ENCODE measurements at places on chromosomes 7 and 10.

DNA sequence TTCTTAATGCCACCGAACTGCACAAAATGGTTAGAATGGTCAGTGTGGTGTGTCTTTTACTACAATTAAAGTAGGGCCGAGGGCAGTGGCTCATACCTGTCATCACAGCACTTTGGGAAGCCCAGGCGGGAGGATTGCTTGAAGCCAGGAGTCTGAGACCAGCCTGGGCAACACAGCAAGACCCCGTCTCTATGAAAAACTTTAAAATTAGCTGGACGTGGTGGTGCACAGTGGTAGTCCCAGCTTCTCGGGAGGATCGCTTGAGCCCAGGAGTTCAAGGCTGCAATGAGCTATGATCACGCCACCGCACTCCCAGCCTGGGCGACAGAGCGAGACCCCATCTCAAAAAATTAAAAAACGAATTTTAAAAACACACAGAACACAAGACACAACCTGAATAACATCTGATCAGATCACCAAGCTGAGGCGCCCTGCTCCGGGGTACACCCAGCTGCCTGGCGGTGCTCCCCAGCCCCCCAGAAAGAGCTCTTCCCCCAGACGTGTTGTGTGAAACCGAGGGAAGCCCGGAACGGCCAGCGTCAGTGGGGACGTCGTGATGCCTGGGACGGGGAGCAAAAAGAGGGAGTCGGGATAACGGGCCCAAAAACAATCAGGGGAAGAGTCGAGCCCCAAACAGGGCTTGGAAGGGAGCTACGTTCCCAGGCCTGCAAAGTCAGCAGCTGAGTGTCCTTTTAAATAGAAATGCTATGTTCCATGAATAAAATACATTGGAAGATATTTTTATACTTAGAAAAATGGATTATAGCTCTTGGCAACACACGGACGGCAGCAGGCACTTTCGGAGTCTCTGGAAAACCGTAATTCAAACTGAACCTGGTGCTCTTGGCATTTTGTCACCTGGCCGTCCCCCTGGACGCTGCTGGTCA is 80.7 kb upstream of the PDGFA start:
- DNase-seq: no peak

- no peak for DNase-seq
These were observed 39.8 kb upstream of the EPC1 start for GRCh38 chr10:32386623-32387260.

GRCh38 chr7:953547-954327 is 743 bp downstream of the ADAP1 start:
- no peak for DNase-seq

DNA sequence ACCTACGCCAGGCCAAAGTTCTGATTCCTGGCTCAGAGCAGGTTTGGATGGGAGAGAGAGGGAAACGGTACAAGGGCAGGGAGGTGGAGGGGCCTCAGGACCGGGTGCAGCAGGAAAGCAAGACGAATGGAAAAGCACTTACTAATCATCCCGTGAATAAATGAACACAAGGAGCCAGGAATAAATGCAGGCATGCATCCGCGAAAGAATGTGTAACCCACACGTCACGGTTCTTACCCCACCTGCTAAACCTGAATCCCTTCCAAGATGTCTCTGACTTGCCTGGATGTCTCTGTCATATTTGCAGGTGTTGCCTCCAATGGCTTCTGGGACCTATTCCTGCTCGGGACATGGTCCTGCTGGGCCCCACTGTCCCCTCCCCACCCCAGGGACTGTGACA is 335.2 kb upstream of the RNF32 start:
- no peak for DNase-seq

DNA sequence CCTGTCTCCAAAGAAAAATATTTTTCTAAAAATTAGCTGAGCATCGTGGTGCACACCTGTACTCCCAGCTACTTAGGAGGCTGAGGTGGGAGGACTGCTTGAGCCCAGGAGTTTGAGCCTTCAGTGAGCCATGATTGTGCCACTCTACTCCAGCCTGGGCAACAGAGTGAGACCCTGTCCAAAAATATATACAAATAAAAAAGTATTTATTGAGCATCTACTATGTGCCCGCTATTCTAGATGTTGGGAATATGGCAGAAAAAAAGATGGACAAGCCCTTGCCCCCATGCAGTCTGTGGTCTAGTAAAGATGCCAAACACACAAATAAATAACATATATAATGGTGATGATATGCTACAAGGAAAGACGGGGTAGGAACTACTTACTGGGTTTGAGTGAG is 4.3 kb upstream of the STX1A start:
- no peak for DNase-seq

GRCh38 chr10:16968416-16969041 is 151.3 kb upstream of the RSU1 start:
- no peak for DNase-seq

- DNase-seq: no peak
These were observed 434.3 kb downstream of the PLXNA4 start for GRCh38 chr7:132142006-132142405.

DNA sequence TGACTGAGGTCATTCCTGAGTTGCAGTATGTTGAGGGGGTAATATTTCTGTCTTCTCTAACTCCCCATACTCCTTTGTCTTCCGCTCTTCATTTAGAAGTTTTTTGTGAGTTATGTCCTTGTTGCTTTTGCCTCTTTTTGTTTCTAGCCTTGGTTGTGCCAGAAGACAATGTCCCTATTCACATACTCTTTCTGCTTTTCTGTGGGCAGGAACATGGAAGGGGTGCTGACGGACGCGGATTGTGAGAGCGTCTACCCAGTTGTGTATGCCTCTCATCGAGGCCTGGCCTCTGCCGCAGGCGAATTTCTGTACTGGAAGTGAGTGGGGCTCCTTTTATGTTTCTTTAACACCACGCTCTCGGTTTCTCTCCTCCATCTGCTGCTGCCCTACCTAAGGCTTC is 20.5 kb downstream of the STAG3 start:
- DNase-seq: no peak

DNA sequence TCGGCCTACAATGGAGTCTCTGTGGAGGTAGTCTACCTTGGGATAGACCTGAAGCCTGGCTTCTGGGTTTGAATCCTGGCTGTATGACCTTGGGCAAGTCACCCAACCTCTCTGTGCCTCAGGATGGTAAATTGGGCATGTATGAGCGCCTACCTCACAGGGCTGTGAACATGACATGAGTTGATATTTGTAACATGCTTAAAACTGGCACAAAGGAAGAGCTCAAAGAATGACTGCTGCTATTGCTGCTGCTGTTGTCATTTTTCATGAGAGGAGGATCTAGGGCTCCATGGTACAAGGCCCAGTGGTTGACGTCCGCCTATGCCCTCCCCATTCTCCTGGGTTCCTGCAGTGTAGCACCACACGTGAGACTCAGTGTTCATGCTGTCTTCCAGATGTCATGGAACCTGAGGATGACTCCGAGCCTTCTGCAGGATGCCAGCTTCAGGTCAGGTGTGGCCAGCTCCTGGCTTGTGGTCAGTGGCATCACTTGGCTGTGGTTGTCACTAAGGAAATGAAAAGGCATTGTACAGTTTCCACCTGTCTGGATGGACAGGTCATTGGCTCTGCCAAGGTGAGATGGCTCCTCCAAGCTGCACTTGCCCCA is 95.0 kb downstream of the WDFY4 start:
- DNase-seq: no peak
